ENCODE measurements at places on chromosomes 11 and 22.

DNA sequence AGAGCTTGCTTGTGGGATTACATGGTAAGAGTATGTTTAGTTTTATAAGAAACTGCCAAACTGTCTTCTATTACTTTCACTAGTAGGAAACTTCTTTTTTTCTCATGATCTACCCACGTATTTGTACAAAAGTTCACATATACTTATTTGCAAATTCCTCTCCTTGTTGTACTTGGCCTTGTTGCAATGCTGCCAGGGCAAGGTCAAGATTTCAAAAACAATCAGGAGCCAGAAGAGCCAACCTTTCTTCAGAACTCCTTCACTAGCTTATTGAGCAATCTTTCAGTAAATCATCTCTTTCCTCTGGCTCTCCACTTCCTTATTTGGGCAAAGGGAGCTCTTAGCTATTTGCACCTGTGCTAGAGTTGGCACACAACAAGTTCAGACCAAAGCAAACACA lies 9.7 kb downstream of the SRSF8 start:
- no peak for DNase-seq

GRCh38 chr11:115411120-115411519 lies 93.1 kb downstream of the CADM1 start:
- no peak for DNase-seq

GRCh38 chr11:62554387-62555167 lies 8.0 kb upstream of the AHNAK start:
- no peak for DNase-seq

GRCh38 chr11:69008737-69009440 lies 4.2 kb downstream of the MRGPRF start:
- no peak for DNase-seq

GRCh38 chr11:109291553-109291952 lies 130.4 kb upstream of the C11orf87 start:
- no peak for DNase-seq

GRCh38 chr11:83574519-83574918 lies 288.4 kb upstream of the CCDC90B start:
- no peak for DNase-seq

DNA sequence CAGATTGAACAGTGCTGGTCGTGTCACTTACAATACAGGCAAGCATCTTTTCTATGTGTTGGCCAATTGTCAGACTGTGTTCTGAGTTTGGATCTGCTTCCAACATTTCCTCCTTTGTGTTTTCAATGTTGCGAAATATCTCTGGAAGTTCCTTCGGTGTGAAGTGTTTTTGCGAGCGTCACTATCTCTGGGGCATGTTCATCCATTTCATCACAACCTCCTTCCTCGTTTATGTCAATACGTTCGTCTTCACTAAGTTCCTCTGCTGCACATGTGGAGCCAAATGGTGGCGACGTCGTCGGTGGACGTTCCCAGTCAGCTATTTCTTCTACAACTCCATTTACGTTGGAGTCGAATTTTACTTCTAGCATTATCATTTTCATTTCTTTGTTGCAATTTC lies 100.2 kb upstream of the LMO1 start:
- no peak for DNase-seq

- no peak for DNase-seq
These were observed 7.6 kb downstream of the RNH1 start for GRCh38 chr11:499201-500076.

DNA sequence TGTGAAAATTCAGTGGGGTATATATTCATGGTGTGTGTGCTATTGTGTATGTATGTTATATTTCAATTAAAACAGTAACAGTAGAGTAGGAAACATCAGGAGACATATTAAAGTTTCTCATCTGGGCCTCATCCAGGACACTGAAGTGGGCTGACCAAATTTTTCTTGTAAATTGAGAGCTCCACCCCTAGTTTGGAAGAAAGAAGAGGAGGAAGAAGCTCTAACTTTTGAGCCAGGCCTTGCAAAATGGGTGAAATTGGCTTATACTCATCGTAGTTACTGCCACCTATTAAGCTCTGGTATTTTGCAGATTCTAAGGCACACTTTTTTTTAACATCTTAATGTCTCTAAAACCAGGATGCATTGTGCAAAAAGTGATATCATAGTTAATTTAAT lies 33.7 kb downstream of the TSPAN18 start:
- DNase-seq: no peak

DNA sequence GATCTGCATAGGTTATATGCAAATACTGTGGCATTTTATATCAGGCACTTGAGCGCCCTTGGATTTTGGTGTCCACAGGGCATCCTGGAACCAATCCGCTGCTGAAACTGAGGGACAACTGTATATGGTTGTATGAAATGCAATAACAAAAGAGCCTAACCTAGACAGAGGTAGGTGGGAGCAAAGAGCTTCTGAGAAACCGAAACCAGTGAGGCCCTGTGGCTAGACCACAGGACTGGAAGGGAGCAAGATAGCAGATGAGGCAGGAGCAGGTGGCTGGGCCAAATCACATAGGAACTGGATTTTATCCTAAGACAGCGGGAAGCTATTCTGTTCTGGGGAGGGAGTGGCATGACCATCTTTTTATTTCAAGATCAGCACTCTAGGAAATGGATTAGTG lies 30.1 kb downstream of the RCN1 start:
- DNase-seq: no peak

GRCh38 chr11:120694726-120695125 lies 183.2 kb downstream of the GRIK4 start:
- no peak for DNase-seq

DNA sequence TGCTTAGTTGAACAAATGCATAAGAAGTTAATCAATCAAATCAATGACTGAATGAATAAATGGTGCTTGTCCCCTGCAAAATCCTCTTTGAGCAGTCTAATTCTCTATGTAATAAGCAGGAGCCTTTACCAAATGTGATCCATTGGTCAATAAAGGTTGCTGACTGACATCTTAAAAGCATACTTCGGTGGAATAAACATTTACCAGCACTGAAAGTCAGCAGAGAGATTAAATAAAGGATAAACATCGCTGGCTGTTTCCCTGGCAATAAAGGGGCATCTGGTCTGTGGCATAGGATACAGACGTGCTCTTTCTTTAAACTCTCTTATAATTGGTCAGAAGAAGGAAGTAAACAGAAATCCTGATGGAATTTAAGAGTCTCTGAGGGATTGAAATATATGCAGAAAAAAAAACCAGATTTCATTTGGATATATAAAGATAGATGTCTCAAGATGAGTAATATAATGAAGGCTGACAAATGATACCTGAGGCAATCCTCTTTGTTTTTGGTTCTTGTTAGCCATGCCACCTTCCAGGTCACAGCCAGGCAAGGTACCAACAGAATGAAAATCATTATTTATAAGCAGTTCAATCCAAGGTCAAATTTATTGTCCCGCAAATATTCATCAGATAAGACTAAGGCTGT lies 578.4 kb upstream of the CCDC90B start:
- DNase-seq: no peak

DNA sequence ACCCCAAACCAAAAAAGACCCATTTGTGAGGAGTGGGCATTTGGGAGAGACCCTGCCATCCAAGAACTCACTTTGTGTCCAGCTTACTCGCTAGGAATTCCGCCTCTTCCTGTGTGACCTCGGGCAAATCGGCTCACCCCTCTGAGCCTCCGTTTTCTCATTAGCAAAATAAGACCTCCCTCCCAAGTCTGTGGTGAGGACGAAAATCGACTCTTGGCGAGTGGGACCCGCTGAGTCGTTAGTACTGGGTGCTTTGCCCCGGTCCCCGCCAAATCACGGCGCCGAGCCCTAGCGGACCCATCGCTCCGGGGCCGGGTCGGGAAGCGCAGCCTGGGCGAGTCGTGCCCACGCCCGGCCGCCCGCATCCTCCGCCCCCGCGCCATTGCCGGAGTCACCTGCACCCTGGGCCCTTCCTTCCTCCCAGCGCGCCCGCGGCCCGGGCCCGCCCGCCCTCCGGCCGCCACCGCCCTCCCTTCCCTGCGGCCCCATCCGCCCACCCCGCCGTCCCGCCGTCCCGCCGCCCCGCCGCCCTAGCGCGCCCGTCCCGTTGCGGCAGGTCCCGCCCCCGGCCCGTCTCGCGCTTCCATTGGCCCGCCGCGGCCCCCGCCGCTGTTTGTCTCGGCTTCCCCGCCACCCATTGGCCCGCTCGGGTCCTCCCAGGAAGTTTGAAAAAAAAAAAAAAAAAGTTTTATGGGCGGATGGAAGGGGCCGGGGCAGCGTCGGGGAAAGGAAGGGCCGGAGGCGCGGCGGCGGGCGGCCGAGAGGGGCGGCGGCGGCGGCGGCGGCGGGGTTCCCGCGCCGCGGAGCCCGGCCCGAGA lies 48.9 kb downstream of the TRIOBP start:
- DNase-seq: peak; percentile 65

DNA sequence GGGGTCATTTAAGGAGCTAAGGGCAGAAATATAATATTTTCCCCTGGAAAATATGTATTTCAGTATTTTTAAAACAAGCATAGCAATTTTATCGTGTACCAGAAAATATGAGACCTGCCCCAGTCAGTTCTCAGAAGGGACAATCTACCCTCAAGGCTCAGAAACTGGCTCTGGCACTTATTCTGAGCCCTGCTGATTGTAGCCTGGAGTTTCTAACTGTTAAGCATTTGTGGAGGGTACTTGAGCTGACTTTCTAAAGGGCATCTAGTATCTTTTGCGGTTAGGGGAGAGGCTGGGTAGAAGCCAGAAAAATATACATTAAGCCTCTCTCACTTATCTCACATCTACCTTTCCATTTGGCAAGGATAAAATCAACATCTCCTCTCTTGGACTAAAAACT lies 71.3 kb upstream of the FSHB start:
- DNase-seq: no peak

- no peak for DNase-seq
These were observed 1.7 kb downstream of the SMTN start for GRCh38 chr22:31082606-31083376.

DNA sequence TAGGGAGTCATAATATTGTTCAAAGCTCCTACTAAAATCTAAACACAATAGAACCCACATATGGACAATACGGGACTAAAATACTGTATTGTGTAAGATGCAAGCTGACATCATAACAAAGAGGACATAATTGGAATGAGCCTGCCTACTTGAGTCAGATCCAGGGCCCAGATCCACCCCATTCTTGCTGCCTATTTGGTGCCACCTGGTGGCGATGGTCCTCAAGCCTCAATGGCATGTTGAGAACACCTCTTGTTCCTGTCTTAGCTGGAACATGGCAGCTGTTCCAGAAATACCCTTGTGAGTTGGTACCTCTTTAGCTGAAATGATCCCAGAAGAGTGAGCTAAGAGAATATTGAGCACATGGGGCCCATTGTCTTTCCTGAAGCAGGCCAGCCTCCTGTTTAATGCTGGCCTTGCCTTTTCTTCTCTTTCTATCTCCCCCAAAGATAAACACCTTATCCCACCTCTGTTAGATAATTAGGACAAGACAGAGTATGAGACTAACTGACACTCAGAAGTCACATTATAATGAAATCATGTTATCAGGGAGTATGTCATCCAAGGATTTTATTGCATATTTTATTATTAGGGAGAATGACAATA lies 680.9 kb upstream of the ANO5 start:
- peak; percentile 0 for DNase-seq

DNA sequence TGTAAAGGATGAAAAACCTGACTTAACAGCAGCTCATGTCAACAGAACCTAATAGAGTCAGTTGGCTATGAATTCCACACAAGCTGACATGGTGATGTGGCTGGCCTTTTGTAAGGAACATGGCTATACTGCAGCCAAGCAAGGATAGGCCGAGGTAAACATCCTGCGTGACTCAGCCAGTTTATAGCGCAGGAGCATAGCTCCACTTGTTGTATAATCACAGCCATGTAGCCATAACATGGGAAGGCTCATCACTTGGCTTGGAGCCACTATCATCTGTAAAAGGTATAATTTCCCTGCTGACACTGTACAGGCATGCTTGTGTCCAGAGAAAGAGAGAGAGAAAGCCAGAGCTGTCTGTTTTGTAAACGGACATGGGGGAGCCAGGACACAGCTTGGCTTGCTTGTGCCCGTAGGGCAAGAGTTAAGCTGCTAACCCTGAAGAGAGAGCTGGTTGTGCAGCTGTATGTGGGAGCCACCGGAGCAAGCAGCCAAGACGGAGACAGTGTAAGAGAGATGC lies 104.4 kb upstream of the PLET1 start:
- no peak for DNase-seq

DNA sequence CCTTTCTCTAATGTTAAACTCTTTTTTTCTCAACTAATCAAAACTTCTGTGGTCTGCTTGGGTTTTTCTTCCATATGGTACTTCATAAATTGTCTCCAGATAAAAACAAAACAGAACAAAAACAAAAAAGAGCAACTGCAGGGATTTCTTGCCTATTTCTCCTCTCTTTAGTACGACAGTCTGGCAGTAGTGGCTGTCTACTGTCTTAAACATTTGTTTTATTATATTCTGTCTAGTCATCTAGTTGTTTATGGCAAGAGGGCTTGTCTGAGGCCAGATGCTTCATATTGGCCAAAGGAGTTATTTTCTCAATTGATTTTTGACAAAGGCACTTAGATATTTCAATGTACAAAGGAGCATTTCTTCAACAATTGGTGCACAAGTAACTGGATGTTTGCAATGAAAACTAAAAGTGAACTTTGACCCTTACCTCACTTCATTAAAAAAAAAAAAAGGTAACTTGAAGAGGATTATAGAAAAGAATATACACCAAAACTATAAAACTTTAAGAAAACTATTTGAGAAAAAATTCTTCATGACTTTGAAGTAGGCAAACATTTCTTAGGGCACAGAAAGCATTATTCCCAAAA lies 404.2 kb downstream of the LUZP2 start:
- DNase-seq: no peak

- DNase-seq: no peak
These were observed 729.3 kb downstream of the NTM start for GRCh38 chr11:132099692-132100091.

DNA sequence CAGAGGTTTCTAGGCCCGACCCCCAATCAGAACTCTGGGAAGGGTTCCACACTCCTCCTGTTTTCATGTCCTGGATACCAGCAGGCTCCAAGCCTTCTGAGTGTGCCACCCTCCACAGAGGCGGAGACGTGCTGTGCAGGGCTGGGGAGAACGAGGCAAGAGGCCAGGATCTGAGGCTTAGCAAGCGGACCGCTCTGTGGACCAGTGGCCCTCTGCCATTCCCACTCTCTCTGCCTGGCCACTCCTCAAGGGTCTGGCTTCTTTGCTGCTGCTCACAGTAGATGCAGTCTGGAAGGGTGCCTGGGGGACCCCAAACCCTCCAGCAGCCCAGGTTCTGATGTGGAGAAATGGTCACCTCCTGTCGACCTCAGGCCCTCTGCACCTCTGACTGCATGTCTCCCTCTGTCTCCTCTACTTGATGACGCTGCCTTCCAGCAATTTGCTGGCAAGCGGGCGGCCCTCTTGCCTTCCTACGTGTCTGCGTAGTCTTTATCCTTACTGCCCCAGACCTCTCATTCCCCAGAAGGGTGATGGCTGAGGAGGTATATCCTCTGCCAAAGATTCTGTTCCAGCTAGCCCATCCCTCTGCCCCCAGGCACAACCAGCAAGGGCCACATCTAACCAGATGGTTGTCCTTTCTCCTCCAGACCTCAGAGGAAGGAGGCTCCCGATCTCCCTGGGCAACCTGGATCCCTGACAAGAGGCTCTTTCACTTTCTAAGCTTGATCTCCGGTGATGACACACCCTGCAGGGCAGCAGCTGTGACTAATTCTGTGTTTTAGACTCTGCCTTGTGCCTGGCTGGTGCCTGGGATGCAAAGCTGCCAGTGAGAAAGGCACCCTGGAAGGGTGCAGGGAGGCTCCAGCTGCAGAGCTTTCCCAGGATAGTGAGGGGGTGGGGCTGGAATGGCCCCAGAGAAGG lies 87.3 kb downstream of the NAT10 start:
- no peak for DNase-seq
